ENCODE measurements at places on chromosomes 1 and 21.

- no peak for DNase-seq
Observed at GRCh38 chr1:35675773-35676172, 34.4 kb upstream of the PSMB2 start.

- DNase-seq, result no peak
Observed at GRCh38 chr1:113073479-113073950, 517 bp downstream of the LRIG2 start.

- DNase-seq, result peak; percentile 19
Observed at GRCh38 chr1:906600-907420, 16.9 kb upstream of the SAMD11 start.

- DNase-seq, result no peak
Observed at GRCh38 chr21:44596068-44596725, 3.9 kb upstream of the KRTAP10-6 start.

GRCh38 chr1:207497941-207498340 lies 2.0 kb downstream of the CR1 start:
- no peak for DNase-seq

DNA sequence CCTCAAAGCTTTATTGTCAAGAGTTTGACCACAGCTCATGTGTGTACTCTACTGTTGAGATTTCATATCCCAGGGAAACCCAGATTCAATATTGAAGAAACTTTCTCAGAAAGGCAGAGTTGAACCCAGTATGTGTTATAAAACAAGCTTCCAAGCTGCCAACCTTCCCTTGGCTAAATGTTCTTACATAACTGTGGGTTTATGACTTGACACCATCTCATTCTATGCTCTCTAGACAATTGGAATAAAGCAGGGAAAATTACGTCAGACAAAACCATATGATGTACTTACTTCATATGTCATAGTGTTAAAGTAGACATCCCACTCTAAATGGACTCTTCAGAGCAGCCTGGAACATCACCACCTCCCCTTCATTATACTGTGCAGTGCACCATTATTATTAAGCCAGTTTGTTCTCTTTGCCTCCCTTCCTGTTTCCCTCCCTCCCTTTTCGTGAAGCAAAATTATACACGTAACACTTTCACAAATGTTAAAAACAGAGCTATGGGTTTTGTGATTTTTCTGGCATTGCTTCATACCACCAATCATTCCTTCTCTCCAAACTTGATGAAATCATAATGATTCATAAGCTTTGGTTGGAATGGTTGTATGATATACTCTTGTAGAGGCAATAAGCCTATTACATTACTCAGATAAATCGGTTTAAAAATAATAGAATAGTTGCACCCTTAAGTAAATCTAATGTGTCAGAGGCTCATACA lies 507.2 kb downstream of the LTN1 start:
- DNase-seq, result no peak

- DNase-seq, result no peak
Observed at GRCh38 chr1:31148409-31148808, 82.9 kb upstream of the PUM1 start.

DNA sequence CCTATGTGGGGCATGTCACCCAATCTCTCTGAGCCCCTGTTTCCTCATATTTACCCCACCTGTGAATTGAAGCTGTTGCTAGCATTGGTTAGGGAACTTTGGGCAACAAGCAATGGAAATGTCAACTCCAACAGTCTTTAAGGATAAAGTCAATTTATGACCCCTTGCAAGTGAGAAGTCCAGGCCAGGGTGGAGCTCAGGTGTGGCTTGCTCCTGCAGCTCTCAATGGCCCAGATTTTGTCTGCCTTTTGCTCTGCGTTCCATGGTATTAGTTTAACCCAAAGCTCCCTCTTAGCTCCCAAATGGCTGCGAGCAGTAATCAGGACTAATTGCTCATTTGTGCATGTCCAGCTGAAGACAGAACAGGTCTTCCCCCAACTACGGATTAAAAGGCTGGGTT lies 70.4 kb upstream of the ABCG1 start:
- DNase-seq, result no peak

- DNase-seq, result no peak
Observed at GRCh38 chr1:115782571-115783281, 14.2 kb upstream of the CASQ2 start.

DNA sequence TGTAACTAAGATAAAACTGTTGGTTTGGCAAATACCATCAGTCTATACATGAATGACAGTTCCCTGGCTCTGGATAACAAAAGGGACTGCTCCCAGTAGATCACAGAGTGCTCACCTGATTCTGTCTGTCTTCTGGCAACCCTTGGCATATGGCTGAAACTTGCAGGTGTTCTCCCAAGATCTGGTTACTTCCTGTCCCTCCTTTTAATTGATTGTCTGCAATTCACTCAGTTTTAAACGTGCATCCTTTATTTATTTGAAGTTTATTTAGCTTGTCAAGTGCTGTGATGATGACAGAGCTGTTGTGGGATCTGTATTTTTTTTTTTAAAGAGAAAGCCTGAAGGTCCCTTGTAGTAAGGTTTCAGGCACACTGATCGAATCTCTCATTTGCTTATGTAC lies 3.4 kb downstream of the KCNA3 start:
- DNase-seq, result peak; percentile 16

GRCh38 chr1:206903687-206904086 lies 6.4 kb downstream of the IL24 start:
- no peak for DNase-seq

- DNase-seq, result no peak
Observed at GRCh38 chr1:169563650-169564049, 22.6 kb downstream of the F5 start.

DNA sequence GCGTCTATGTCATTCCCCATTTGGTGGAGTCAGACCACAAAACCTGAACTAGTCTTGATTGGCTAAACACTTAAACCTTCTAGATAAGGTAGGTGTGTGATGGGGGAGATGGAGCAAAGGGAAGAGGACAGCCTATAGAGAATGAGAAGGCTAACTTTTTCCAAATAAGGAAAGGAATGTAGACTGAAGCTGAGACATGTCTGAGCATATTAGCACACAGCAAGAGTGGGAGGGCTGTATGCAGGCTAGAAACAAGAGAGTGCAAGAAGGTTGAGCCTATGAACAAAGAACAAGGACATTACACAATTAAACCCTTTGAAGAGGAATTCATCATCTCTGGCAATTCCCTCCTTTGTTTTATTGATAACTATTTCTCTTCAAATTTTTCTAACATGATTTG lies 89.2 kb upstream of the OLFM3 start:
- no peak for DNase-seq

- no peak for DNase-seq
Observed at GRCh38 chr21:42515708-42516502, 2.3 kb downstream of the SLC37A1 start.

- DNase-seq, result peak; percentile 92
Observed at GRCh38 chr1:77759071-77760028, at the start of gene USP33. TSS of gene USP33 (minus strand) at chr1:77759852. CDS start at chr1:77741697, 18,155 bp downstream.

- no peak for DNase-seq
Observed at GRCh38 chr1:45411510-45411899, 71.3 kb upstream of the MUTYH start.

DNA sequence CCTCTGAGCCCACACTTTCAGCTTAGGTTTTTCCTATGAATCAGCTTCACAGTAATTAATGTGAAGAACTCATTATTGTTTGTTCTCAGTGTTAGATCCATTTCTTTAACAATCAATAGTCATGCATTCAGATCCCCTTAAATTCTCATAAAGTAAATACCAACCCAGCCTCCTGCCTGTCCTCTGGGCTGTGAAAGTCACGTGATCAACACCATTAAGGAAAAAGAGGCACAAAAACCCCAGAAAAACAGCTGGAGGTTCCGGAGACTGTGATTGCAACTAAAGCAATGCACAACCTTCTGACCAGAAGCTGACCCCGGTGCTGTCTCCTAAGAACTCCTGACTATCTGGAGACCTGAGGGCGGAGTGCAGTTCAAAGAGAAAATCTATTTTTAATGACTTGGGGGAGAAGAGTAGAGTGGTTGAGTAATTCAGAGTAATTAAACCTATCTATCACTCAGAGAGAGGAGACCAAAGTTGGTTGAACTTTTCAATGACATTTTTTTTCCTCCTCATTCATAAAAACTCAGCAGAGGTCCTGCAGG lies 132.5 kb downstream of the PLXNA2 start:
- no peak for DNase-seq

DNA sequence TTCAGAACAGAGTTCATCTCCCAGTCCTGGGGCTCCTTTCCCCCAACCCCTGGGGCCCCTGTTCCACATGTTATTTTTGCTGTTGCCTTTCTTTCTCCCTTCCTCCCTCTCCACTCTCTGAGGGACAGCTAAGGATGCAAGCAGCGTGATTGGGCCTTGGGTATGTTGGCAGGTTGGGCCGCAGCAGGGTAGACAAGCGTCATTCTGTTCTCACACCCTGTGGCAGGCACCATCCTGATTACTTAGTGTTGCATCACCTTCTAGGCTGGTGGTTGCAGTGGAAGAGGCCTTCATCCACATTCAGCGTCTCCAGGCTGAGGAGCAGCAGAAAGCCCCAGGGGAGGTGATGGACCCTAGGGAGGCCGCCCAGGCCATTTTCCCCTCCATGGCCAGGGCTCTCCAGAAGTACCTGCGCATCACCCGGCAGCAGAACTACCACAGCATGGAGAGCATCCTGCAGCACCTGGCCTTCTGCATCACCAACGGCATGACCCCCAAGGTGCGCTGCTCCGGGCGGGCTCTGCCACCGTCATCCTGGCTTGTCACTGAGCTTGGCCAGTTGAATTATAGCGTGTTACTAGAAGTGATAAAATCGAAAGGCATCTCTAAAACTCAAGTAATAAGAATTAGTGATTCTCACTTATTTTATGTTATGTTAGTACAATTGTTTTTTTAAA lies 43.4 kb downstream of the VANGL1 start:
- DNase-seq, result no peak

- DNase-seq, result peak; percentile 63
Observed at GRCh38 chr1:13699936-13700520, at the start of gene PRDM2. TSS of gene PRDM2 (plus strand) at chr1:13700188. CDS start at chr1:13715606, 15,418 bp downstream.

- no peak for DNase-seq
Observed at GRCh38 chr1:146039844-146040194, 18.3 kb upstream of the HJV start.

GRCh38 chr1:116732726-116733125 lies 21.5 kb upstream of the CD2 start:
- DNase-seq, result no peak

GRCh38 chr1:109618661-109619575 lies 498 bp downstream of the GNAT2 start:
- DNase-seq, result no peak

DNA sequence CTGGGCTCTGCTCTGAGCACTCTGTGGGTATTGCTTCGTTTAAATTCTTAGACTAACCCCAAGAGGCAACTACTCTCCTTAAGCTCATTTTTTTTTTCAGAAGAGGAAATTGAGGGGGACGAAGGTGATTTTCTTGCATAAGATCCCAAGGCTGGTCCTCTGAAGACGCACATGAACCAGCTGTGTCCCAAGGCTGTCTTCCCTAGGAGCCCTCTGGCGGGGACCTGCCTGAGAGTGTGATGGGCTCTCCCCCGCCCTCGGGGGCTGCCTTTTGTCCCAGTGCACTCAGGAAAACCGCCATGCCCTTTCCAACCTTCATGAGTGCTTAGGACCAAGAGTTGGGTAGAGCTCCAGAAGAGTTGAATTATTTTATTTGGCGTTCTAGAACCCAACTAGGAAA lies 21.7 kb downstream of the UMODL1 start:
- no peak for DNase-seq

DNA sequence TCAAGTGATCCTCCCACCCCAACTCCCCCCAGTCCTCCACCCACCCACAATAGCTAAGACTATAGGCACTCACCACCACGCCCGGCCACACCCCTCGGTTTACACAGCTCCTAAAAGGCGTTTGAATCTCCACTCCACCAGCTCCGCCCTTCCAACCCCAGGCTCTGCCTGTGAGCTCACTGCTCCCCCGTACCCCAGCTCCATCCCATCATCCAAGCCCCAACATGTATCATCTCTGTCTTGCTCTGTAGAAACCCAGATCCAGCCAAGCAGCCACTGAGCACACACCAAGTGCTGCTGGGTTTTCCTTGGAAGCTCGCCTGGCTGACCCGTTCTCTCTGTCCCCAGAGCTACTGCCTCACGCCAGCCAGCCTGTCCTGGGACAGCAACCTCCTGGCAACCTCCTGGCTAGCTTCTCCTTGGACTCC lies 12.0 kb upstream of the S100A2 start:
- no peak for DNase-seq

- DNase-seq, result no peak
Observed at GRCh38 chr1:41791667-41792484, 126.8 kb downstream of the HIVEP3 start.

- no peak for DNase-seq
Observed at GRCh38 chr1:16266411-16267118, 29.6 kb upstream of the CPLANE2 start.

- no peak for DNase-seq
Observed at GRCh38 chr1:8315573-8316475, 2.1 kb upstream of the SLC45A1 start.

DNA sequence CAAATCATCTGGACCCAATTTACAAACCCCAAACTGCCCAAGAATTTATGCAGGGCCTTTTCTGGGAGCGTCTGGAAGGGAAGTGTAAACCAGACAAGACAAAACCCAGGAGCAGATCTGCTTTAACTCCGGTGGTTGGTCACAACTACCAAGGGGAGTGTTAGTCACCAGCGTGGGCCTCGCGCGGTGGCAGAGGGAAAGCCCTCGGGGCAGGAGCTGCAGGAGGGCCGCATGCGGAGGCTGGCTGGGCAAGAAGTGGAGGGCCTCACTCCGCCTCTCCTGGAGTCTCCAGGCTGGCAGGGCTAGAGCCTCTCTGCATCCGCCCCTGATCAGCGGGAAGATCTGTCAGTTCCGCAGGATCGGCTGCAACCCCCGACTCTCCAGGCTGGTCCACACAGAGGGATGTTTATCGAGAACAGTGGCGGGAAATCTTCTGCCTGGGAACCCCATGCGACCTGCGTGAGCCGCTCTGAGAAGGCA lies 2.0 kb downstream of the COL24A1 start:
- DNase-seq, result no peak

DNA sequence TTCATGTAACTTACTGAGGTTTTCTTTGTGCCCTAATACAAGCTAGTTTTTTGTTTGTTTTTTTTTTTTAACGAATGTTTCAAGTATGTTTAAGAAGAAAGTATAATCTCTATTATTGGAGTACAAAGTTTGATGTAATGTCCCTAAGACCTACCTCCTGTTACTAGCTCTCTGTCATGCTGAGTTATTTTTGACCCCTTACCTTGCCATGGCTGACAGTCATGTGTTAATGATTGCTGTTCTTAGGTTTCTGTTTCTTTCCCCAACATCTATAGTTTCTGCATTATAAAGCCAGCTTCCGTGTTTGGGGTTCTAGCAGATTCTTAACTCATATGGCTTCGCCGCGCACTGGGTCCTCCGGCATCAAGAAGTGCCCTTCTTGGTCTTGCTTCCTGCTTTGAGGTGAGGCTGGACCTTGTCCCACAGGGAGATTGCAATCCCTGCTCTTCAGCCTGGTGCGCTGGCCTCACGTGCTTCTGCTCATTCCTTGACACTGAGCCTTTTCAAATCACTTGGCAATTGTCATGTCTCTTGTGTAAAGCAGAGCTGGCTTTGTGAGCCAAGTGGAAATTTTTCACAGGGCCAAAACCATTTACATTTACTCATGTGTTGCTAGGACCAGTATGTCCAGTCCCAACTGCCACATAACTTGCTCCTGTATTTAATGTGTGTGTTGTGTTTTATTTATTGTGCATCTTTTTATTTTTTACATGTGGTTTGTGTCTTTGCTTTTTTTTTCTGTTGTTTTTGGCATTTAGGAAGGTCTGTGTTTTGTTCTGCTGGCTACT lies 135.0 kb upstream of the COL6A1 start:
- no peak for DNase-seq

Measured in CD4-positive, alpha-beta T cell treated with Interferon alpha-2 for 1 hour (primary cell).